Activated CD4-positive, alpha-beta T cell treated with anti-CD3 and anti-CD28 coated beads, Interleukin-2, amount 10 ng/mL, durations not matched to agents 24 days and 14 days (primary cell): ENCODE measurements at places on chromosomes 2 and 18. TPM values are rescaled to one million over a fixed set of nuclear protein-coding genes. Genes with fewer than 3 reads are reported as not detected.

GRCh38 chr2:219252900-219253752 is at the start of gene TUBA4B:
TUBA4B (plus strand) TSS chr2:219253243; CDS start chr2:219253408, 165 bp downstream.
- H3K27me3 ChIP-seq: no peaks in the 10 kb centered on the region
- peaks cover 55% of the 10 kb centered on the region for H3K4me1 ChIP-seq
- H3K27ac ChIP-seq: peak within 1 kb of the TSS; percentile 91
- peaks cover 48% of the 10 kb centered on the region for H3K36me3 ChIP-seq
- DNase-seq: peak; percentile 89
- H3K4me3 ChIP-seq: peak within 1 kb of the TSS; percentile 80

DNA sequence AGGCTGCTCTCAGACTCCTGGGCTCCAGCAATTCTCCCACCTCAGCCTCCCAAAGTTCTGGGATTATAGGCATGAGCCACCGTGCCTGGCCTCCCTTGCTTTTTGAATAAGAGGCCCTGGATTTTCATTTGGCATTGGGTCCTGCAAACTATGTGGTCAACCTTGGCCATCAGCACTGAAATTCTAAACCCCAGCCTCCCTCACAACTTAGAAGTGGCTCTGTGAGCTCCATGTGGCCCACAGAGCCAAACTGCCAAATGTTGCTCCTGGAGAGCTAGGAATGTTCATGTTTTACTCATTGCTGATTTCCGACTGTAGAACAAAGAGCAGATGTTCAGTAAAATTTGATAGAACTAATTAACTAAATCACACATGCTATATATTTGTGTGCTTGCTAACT is 210.6 kb upstream of the AGAP1 start:
- no peak overlapping the region for H3K4me3 ChIP-seq
- peaks cover 10% of the 10 kb centered on the region for H3K27me3 ChIP-seq
- DNase-seq: no peak
- no peaks in the 10 kb centered on the region for H3K4me1 ChIP-seq
- H3K27ac ChIP-seq: no peak overlapping the region
- H3K36me3 ChIP-seq: no peaks in the 10 kb centered on the region

The DBI gene
- 139 and 145 TPM in 2 replicates for total RNA-seq

The NMS gene
- not detected in 2 replicates for total RNA-seq

- no peaks in the 10 kb centered on the region for H3K27me3 ChIP-seq
- no peak for DNase-seq
- no peaks in the 10 kb centered on the region for H3K36me3 ChIP-seq
- no peaks in the 10 kb centered on the region for H3K4me1 ChIP-seq
Observed at GRCh38 chr2:67650291-67651133, 253.4 kb downstream of the ETAA1 start.

The CCDC141 gene
- 2.1 and 2.5 TPM in 2 replicates for total RNA-seq

GRCh38 chr2:67066782-67067181 is 330.4 kb upstream of the ETAA1 start:
- no peak overlapping the region for H3K4me3 ChIP-seq
- H3K27me3 ChIP-seq: no peaks in the 10 kb centered on the region
- H3K27ac ChIP-seq: no peak overlapping the region
- H3K36me3 ChIP-seq: no peaks in the 10 kb centered on the region
- H3K4me1 ChIP-seq: no peaks in the 10 kb centered on the region
- no peak for DNase-seq

The ASB18 gene
- not detected in 2 replicates for total RNA-seq

- DNase-seq: no peak
- H3K4me3 ChIP-seq: no peak overlapping the region
- H3K27ac ChIP-seq: no peak overlapping the region
- H3K36me3 ChIP-seq: peaks cover 16% of the 10 kb centered on the region
- H3K27me3 ChIP-seq: no peaks in the 10 kb centered on the region
- H3K4me1 ChIP-seq: peaks cover 17% of the 10 kb centered on the region
Observed at GRCh38 chr2:28327956-28328922, 64.4 kb upstream of the FOSL2 start.

The PLGLB2 gene
- total RNA-seq: 1.8 and 2.7 TPM in 2 replicates

GRCh38 chr2:73931531-73932500 is 5.1 kb downstream of the DGUOK start:
- H3K4me1 ChIP-seq: peaks cover 62% of the 10 kb centered on the region
- H3K27ac ChIP-seq: peak overlapping the region; percentile 95
- DNase-seq: peak; percentile 72
- H3K27me3 ChIP-seq: no peaks in the 10 kb centered on the region
- H3K4me3 ChIP-seq: peak overlapping the region; percentile 73

DNA sequence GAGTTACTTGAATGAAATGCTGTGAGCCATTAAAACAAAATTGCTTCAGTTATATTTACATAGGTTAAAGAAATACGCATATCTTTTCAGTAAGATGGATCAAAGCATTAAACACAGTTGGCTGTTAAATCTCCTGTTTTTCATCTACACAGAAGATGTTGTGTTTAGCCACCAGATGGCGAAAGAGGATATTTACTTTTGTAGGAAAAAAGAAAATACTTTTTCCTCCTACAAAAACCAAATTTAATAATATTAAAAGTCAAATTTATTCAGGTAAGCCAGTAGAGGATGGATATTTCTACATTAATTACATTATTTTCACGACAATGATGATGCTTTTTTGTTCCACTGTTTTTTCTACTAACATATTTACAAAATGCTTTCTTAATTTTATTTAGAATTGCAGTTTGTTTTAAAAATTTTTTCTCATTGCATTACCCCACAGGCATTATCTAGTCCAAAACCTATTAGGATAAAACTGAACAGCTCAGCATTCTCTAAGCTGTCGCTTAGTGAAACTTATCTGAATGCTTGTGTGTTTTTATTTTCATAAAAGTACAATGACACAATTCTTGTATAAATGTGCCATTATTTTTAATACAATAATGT is 173.7 kb downstream of the ASXL3 start:
- H3K36me3 ChIP-seq: no peaks in the 10 kb centered on the region
- no peaks in the 10 kb centered on the region for H3K27me3 ChIP-seq
- no peaks in the 10 kb centered on the region for H3K4me1 ChIP-seq
- no peak for DNase-seq

The IL1R1 gene
- 1.7 and 2.2 TPM in 2 replicates for total RNA-seq

The UNC80 gene
- not detected in 2 replicates for total RNA-seq

DNA sequence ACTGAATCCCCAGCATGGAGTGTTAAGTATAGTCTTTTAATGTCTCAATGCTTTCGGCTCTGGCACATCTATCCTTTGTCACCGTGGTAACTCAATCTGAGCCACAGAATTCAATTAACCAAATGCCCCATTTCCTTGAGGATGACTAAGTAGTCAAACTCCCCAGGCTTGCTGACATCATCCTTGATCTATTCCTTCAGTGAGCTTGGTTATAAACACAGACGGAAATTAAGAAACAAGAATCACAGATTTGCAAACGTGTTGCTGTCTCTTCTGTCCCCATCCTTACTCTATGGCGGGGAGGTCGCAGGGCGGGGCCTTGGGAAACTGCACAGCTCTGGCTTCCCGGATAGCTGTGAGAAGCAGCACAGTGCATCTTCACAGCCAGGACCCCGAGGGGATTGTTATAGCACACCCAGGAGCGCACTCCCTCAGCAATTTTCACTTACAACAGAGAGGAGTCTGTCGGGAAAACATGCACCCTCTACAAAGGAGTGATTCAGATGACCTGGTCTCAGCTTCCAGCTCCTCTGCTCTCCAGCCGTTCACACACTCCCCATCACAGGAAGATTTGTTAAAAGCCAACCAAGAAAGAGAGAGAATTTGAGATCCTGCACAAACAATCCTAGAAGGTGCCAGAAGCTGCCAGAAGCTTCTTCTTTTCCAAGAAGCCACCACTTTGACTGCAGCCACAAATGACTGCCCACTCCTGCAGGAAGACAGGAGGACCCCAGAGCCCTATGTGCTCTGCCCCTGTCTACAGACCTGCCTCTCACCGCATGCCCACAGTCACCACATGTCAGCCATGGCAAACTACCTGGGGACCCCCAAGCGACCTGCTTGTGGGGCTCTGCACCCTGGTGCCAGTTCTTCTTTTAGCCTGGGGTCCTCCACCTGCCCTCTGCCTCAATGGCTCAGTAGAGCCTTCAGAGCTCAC is 44.9 kb upstream of the YWHAQ start:
- peaks cover 4% of the 10 kb centered on the region for H3K4me1 ChIP-seq
- peaks cover 3% of the 10 kb centered on the region for H3K27me3 ChIP-seq
- peaks cover 2% of the 10 kb centered on the region for H3K36me3 ChIP-seq
- H3K4me3 ChIP-seq: no peak overlapping the region
- no peak for DNase-seq
- H3K27ac ChIP-seq: no peak overlapping the region
